ENCODE measurements at places on chromosomes 7 and 10. TPM values are rescaled to one million over a fixed set of nuclear protein-coding genes. Genes with fewer than 3 reads are reported as not detected.

DNA sequence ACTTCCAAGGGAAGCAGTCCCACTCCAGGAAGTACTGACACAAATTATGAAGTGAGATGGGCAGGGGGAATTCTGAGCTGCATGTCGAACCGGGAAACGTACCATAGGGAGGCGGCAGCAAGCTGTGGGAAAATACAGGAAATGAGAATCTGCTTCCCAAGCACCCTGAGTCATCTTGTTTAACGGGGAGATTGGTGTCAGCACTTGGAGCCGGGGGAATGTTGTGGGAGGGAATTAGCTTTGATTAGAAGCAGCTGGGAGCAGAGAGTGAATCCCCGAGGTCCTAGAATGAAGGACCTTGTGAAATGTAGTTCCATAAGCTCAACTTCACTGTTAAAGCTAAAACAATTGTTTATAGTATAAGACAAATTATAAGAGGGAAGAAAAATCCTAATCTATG lies 141.4 kb upstream of the PRKCQ start:
- peak; percentile 96 for DNase-seq

DNA sequence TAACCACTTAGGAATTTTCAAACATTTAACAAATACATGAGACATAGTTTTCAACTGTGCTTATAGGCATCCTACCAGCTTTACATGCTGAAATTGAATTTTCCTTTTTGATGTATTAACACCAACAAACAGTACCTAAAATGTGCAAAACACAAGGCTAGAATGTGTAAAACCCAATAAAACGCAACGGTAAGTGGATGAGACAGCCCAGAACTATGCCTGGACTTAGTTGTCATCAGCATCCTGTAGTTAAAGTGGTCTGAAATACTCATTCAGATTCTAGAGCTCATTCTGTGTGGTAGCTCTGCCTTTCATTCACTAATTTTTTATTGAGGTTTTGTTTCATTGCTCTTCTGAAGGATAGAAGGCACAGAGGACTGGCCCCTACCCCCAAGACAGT lies 137.1 kb downstream of the BMPER start:
- peak; percentile 47 for DNase-seq

DNA sequence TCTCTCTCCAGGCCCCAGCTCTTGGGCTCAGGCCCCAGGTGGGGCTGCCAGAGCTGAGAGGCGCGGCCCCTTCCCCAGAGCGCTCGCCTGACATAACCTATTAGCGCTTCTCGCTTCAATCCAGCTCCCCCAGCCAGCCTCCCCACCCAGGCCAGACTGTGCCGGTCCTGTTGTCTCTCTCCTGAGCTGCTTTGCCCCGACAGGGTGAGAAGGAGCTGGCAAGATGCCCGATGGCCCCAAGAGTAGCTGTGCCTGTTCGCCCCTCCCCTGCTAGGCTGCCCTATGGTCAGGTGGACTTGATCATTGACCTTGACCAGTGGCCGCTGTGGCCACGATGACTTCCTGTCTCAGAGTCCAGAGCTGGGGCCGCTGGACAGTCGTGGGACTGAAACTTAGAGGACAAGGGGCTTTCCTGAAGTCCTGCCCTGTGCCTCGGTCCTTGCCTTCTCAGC lies 9.1 kb downstream of the TMEM270 start:
- no peak for DNase-seq

DNA sequence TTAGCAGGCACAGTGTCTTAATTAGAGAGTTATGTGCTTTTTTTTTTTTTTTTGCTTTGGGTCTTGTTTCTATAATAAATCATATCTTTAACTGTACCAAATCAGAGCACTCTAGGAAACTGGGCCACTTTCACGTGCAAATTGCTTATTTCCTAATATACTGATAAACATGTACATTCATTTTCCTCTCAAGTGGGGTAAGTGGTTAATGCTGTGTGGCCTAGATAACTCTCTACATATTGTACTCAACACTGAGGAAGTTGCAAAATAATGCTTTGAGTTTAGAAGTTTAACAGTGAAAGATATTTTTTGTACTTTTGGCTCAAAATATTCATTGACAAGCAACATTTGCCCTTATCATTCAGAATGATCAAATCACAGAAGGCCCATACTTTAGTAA lies 115.9 kb upstream of the IFRD1 start:
- no peak for DNase-seq

GRCh38 chr10:63700631-63701156 lies 179.5 kb downstream of the REEP3 start:
- no peak for DNase-seq

DNA sequence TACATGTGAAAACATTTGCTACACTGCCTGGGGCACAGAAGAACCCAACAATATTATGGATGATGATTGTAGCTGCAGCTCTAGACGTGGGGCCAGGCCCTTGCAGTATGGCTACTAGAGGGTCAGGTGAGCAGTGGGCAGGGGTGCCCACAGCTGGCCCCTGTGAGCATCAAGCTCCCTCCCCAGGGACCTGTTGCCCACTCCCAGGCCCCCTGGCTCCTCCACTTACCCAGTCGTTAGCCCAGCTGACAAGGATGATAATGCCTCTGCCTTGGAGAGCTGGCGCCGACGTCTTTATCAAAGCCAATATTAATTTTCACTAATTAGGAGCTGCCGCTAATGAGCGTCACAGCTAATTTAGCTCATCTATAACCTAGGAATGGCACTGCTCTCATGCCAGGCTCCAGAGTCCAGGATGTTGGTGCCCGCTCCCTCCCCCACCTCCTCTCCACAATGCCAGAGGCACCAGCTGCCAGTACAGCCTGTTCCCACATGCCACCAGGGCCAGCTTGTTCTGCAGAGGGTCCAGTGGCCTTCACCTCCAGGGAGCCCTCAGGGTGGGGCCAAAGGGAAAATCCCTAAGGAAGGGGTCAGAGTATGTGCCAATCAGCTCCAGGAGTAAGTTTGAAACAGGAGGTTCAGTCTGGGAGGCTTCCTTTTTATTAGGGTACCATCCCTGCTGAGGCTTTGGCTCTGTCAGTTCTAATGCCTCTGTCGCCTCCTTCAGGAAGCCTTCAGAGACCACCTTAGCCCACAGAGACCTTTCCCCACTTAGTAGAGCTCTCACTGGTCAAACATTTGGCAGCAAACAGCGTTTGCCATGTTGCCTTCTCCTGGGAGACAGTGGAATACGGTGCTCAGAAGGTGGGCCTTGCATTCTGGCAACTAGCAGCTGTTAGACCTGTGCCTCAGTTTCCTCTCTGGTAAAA lies 77.2 kb downstream of the CDH23 start:
- no peak for DNase-seq

- DNase-seq: no peak
Measured at GRCh38 chr7:18948521-18948920, 168.9 kb downstream of the TWIST1 start.

DNA sequence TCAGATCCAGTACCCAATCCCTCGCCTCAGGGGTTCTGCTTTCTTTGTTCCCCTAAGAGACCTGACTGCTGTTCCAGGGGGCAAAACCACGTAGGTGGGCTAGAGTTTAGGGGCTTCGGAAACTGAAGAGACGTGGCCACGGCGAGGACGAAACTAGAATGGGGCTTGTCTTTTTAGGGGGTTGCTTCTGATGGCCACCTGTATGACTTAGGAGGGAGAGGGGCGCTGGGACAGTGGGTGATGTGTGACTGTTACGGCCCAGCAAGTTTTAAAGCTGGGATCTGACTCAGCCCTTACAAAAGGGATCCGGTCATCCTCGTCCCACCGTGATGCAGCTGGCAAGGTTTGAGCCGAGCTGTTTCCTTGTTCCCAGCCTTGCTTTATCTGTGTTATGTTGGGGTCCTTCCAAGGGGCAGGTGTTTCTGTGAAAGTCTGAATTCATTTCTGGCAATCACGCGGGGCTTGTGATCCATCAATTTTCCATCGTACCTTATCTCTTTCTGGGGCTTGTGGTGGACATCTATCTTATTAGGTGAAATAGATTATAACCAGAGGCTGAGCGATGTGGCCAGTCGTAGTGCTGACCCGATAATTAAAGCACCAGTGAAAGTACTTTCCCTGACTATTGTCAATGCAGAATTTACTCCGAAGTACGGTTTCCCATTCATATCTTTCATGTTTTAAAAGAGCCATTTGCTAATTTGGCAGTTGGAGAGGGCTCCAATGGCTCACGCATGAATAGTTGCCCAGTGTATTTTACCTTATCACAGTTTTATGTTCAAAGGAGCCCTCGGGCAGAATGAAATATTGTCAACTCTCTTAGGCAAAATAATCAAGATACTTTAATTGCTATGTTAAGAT lies 830 bp downstream of the MET start:
- peak; percentile 58 for DNase-seq

DNA sequence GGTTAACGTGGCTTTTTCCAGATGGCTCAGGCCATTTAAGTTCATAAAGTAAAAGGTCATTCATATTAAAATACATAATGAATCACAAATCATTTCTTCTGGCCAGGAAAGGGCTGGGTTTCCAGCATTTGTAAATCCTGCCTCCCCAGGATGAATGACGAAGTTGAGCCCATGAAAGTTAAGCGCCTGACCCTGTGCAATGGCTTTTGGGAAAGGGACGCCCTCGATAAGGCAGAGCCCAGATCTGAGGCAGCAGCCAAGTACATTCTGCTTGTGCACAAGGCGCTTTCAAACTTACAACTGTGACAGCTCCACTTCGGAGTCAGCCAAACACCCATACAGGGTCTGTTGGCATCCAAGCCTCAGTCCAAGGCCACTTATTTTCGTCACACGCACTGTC lies 2.8 kb downstream of the GIMAP6 start:
- no peak for DNase-seq

DNA sequence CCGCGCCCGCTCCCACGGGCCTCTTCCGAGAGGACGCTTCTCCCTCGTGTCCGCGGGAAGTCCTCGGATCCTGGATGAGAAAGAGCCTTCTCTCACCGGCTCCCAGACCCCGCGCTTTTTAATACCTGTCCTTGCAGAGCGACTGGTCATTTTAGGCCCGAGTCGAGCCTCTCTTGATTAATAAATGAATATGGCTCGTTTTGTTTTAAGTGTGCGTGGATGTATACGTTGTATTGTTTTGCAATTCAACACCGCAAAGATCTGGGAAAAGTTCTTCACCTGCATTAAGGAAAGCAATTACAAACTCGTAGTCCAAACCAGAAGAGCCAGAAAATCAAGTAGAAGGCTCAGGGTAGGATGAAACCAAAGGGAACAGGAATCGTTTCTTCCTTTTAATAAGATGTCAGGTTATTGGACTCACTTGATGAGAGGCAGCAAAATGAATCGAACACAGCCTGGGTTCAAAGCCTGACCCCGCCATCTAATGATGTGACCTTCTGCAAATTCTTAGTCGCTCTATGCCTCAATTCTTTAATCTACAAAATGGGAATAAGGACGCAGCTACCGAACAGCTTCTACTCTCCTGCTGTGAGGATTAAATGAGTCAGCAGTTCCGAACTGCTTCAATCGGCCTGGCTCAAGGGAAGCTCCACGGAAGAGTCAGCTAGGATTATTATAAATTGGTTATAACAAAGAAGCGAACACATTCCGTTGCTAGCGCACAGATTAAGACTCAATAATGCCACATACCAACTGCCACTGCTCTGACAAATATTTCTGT lies 277.8 kb upstream of the NEBL start:
- no peak for DNase-seq

- DNase-seq: no peak
Measured at GRCh38 chr7:90586091-90586490, 10.0 kb upstream of the CDK14 start.

GRCh38 chr10:132848951-132849545 lies 63.1 kb upstream of the NKX6-2 start:
- DNase-seq: no peak

GRCh38 chr7:99290980-99291607 lies 18.5 kb downstream of the MYH16 start:
- DNase-seq: no peak

DNA sequence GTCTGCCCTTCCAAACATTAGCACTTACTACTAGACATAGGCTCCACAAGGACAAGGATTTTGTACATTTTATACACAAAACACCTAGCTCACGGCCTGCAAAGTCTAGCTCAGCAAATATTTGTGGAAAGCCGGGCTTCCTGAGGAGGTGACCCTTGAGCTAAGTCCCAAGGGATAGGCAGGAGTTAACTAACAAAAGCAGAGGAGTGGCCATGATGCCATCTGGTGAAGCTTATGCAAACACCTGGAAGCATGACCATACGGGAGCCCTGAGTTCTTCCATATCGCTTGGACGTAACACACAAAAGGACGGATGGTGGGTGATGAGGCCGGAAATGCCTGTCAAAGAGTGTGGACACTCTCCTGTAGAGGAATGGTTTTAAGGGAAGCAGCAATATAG lies 25.9 kb upstream of the YAE1 start:
- DNase-seq: no peak

DNA sequence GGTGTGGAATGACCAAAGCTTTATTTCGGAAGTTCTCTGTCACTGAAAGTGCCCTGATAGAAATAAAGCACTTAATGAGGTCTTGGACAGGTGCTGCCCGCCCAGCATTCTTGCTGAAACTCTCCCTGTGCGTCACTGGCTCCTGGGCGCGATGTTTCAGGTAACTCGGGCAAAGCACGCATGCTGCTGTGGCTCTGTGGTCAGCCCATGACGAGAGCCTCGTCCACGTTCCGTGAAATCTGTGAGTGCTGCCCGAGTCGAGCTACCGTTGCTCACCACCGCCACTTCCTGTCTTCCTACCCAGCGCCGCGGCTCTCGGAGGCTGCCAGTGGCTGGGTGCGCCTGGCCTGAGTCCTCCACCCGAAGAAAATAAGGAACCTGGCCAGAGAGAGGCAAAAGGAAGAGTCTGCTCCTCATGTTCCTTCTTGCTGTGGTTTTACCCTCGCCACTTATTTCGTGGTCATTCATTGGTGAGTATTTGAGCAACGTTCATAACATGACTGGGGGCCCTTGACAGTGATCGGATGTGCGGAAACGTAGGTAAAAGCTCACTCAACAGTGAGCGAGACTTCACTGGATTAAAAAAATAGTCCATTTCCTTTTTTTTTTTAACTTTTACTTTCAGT lies 95.5 kb downstream of the MAP3K8 start:
- peak; percentile 32 for DNase-seq

- peak; percentile 52 for DNase-seq
Measured at GRCh38 chr7:100799037-100799896, 28.1 kb downstream of the EPHB4 start.

- DNase-seq: no peak
Measured at GRCh38 chr7:16465469-16466361, at the start of gene SOSTDC1. Gene SOSTDC1 (minus strand): TSS chr7:16465738. CDS start chr7:16465668, 70 bp downstream.

DNA sequence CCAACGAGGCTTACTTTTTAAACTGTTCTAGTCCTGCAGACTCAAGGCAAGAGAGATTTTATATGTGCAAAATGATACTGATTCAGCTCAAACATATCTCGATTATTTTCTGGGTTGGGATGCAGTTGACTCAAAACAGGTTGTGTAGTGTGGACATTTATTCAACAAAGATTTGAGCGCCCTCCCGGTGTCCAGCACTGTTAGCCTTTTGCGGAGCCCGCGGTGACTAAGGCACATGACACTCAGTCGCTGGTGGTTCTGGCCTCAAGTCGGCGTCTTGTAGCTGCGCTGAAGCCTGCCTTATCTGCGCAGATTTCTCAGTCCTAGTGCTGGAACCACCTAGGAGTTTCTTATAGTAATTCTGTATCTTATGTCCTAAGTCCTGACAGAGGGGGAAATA lies 938 bp upstream of the CADPS2 start:
- peak; percentile 63 for DNase-seq

SEMA4G gene
- 2.9 TPM for total RNA-seq

COL1A2 gene
- total RNA-seq: 0.26 TPM

ADD3 gene
- 25.8 TPM for total RNA-seq

IFIT1 gene
- total RNA-seq: 3.2 TPM

ASB10 gene
- total RNA-seq: not detected

Measured in HT1080 (cell line).